ENCODE measurements at places on chromosomes 3 and 15.

GRCh38 chr3:97744289-97744688, 20.3 kb upstream of the ARL6 start:
- DNase-seq, result no peak

GRCh38 chr15:63729115-63729884, 104.4 kb downstream of the HERC1 start:
- DNase-seq, result no peak

DNA sequence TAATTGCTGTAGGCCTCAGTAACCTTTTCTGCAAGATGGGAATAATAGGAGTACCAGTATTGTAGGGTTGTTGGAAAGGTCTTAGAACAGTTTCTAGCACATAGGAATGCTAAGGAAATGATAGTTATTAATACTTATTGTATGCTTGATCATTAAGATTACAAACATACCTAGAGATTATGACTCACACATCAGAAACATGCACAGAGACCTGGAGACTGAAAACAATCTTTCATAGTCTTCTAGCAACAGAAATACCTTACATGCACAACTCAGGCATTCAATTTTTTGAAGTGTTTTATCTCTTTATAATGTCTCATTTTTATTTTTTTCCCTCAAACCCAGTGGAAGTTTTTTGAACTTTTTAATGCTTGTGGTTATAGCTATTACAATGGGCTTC, 104.4 kb upstream of the ZBTB20 start:
- no peak for DNase-seq

DNA sequence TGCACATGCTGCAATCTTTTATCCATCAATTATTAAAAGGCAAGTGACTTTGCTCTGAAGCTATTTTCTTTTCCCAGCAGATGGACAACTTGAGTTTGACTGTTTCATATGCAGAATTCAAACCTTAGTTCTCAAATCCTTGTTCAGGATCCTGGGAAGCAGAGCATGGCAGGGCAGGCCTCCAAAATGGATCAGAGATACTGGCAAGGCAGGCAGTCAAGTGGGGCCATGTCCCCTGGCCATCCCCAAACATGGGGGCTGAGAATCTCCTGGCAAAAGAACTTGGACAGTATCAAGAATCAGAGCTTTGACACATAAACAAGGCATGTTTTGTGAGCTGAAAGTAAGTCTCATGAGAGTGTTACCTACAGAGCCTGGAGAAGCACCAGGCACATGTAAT, 122.9 kb upstream of the CTNNB1 start:
- no peak for DNase-seq

GRCh38 chr3:49482766-49483165, 12.7 kb downstream of the DAG1 start:
- DNase-seq, result no peak

DNA sequence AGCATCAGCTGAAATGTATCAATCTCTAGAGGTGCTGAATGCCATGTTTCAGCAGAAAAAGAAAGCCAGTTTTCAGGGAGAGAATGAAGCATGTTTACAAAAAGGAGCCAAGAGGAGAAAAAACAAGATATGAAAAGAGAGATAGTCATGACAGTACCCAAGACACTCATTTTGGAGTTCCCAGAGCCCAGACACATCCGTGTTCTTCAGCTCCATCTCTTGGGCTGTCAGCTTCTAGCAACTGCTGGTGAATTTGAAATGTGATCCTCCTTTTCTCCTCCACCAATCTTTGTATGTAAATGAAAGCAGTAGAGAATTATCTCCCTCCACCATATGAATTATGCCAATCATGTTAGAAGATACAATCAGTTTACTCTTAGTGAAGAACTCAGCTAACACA, 93.0 kb upstream of the SLC25A36 start:
- peak; percentile 46 for DNase-seq

- no peak for DNase-seq
These were observed 7.5 kb downstream of the CSNK1G1 start for GRCh38 chr15:64348455-64348854.

DNA sequence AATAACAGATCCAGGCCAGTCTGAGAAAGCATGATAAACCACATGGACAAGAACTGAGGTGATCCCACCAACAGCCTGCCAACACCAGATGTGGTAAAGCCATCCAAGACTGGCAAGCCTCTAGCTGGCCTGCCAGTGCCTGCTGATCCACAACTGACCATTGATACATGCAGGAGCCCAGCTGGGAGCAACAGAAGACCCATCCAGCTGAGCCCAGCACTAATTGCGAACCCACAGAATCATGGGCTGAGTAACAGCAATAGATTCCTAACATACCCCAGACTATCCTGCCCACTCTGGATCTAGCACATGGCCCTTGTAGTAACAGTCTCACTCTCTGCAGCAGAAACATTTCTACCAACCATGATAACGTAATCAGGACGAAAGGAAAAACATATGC, 10.6 kb downstream of the MGLL start:
- no peak for DNase-seq

DNA sequence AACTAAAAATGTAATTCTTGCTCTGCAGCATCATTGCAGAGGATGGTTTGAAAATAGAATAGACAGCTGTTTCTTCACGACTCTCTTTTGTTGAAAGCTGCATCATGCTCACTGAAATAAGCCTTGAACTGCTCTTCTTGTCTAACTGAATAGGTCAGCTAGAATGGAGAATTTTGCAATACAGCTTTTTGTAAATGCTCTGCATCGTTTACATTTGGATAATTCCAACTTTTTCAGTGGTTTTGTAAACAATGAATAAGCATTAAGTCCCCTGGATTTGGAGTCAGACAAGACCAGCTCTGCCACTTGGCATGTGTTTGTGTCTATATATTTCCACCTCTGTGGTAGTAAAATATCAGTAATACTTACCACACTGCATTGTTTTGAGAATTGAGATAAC, 95.2 kb downstream of the PLSCR2 start:
- no peak for DNase-seq

DNA sequence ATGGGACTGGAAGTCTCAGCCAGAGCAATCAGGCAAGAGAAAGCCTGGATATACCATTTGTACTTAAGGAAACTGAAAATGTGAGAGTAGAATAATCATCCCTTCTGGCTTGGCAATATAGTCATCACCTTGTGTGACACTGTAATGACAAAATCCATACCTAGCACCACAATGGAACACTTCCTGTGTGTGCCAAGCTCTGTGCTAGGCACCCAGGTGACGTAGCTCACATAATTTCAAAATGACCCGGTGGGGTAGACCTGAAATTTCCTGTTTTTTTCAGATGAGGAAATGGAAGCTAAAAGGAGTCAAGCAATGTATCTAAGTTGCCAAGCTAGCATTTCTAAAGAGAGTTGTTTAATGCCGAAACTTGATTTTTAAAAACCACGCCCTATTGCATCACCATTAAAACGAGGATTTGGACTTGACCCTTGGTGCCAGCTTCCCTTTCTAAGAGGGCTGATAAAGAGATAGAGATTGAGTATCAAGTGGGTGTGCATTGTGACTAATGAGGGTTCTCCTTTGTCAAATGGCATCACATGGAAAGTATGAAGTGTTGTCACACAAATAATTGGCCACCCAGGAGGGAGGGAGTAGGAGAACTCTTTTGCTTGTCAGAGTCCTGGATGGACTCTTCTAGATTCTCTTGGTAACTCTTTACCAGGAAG, 141.3 kb upstream of the PDZRN3 start:
- no peak for DNase-seq

DNA sequence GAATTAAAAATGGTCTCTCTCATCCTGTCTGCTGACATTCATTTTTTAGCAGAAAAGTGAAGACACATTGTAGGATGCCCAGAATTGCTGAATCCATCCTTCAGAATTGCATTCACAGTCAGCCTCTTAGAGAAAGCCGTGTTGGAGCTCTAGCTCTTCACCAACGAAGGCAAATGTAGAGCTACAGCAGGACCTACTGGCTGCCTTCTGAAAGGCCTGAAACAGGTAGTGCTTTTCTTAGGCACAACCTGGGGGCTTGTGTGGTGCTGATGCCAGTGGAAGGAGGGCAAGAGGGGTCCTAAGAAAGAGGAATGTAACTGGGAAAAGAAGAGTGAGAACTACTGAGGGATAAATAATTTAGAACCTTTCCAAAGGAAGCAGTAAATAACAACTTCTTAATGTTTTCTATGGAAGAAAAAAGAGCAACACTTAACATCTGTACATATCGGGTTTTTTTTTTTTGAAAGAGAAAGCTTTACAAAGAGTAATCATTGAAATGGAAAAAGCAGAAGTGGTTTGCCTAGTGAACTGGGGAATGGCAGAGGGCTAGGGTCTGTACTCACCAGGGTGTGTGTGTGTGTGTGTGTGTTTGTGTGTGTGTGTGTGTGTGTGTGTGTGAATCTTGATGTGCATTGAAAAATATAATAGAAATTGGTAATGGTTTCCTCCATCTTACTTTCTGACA, 297.8 kb downstream of the SATB1 start:
- peak; percentile 35 for DNase-seq

DNA sequence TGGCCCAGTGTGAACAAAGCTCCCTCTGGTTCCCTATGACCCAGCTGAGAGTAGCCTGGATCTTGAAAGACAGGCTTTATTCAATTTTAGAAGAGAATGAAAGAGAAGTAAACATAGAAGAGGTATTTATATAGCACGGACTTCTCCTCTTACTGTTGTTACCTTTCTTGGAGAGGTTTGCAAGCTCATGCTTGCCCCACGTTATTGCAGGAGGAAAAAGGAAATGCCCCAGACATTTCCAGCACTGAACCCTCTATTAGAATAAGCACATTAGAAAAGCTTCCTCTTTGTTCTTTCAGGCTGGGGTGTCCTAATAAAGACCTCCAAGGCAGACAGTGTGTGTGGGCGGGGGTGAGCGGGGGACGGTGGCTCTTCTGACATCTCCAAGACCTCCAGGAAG, 98.7 kb upstream of the AGBL1 start:
- no peak for DNase-seq

DNA sequence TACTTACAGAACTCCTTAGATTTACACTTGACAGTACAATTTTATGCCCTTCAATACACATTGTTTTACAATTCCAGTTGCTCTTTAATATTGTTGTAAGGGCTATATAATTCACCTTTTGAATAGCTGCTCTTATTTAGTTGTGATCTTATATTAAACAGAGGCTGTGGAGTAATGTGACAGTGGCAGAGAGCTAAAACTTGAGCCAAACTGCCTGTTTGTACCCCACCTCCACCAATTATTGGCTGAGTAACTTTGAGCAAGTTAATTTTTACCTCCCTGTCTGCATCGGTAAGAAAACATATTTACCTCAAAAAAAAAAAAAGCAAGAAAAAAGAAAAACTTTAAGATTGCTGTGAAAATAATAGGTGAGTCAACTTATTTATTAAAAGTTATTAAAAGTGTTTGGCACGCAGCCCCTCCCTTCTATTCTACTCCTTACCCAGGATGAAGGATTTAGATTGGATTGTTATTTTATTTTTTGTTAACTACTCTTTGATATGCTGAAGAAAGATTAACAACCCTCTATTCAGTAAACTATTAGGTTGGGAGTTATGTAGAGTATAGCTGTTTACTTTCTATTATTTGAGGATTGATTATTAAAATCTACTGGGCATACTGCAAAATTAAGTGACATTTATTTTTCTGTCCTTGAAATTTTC, 1.7 kb downstream of the SEC62 start:
- DNase-seq, result no peak

DNA sequence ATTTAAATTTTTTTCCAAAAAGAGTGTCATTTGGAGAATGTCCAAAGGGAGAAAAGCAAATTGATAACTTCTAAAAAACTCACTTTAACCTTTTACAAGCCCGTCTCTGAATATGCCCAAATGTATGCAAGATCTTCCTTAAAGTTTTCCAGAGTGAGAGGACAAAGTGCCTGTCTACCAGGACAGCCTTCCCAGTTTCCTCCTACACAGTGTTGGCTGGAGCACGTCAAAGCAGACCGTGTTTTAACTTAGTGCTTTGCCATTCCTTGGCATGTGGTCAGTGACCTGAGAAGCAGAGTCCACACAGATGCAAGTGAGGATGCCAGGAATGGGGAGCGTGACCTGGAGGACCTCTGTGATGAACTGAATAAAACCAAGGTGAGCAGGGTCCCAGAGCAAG, 245.7 kb downstream of the FAM43A start:
- DNase-seq, result no peak

GRCh38 chr3:36244728-36245127, 135.6 kb upstream of the STAC start:
- no peak for DNase-seq

GRCh38 chr3:49718858-49719213, 648 bp downstream of the AMIGO3 start:
- no peak for DNase-seq

GRCh38 chr3:71896751-71897150, 111.8 kb upstream of the PROK2 start:
- no peak for DNase-seq

DNA sequence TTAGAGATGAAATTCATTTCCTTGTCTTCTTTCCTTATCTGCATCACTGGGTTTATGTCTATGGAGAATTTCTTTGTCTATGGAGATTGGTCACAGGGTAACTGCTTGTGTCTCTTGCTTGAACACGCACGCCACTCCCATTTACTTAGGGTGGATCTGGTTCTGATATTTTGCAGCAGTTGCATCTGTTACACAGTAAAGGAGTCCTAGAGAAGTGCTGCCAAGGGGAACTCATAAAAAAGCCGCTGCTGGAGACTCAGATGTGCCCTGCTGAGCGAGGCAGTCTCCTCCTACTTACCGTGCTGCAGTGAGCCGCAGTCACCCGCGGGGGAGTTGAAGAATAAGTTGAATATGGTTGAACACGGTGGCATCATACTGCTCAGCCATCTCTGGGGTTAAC, 105.2 kb upstream of the KLHL25 start:
- no peak for DNase-seq

DNA sequence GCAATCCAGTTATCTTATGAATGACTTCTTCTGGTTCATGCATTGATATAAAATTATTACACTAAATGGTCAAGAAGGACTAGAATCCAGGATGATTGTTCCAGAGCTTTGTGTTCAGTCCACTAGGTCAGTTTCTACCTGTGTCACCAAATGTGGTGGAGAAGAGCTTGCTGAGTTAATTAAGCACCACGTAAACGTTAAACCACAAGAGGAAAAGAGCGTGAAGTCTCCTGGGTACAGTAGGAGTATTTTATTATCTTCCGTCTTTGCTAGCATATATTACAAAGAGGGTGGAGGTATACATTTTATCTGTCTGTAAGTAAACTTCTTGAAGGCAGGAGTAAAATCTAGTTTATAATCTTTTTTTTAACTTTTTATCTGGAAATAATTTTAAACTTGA, 23.5 kb downstream of the CHP1 start:
- DNase-seq, result no peak

DNA sequence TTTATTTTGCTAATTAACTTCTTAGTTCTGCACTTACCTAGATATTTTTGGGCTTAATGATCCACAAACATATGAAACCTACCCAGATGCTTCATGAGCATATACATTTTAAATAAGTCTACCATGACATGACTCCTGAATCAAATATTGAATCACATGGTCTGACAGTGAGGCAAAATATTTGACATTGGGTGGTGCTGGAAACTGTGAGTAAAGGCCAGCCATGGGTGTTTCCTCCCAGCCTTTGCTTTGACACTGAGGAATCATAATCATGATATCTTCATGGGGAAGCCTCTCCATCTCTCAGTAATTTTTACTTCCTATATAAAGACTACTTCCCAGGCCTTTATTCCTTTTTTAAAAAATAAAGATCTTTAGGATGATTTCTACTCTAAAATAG, 22.8 kb upstream of the SSR3 start:
- no peak for DNase-seq

All from GM12865 (cell line).